ENCODE measurements at places on chromosomes 1 and 21.

DNA sequence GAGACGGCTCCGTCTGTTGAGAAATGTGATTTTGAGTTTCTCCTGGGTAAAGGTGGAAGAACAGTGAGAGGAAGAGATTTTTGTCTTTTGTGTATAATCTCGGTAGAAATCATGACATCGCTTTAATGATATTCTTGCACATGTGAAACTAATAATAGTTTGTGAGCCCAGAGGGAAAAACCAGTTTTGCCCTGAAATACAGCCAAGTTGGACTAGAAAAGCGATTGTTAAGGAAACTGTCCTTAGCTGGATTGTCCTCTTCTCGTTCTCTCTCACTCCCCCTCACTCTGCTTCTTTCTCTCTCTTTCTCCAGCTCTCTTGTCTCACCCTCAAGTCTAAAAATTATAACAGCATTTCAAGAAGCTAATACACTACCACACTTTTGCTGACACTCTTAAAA, 17.1 kb downstream of the KCNJ6 start:
- DNase-seq = no peak

DNA sequence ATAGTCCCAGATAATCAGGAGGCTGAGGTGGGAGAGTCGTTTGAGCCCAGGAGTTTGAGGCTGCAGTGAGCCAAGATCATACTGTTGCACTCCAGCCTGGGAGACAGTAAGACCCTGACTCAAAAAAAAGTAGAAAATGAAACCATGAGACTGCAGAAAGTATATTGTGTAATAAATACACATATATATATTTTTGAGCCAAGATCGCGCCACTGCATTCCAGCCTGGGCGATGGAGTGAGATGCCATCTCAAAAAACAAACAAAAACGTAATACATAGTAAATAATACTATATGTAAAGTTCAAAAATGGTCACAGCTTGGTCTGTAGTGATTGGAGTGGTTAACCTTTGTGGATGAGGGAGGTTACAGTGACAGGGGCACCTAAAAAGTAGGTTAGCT, 9.7 kb downstream of the BRDT start:
- DNase-seq = no peak

GRCh38 chr1:7399514-7400125, 371.5 kb upstream of the VAMP3 start:
- DNase-seq = no peak

DNA sequence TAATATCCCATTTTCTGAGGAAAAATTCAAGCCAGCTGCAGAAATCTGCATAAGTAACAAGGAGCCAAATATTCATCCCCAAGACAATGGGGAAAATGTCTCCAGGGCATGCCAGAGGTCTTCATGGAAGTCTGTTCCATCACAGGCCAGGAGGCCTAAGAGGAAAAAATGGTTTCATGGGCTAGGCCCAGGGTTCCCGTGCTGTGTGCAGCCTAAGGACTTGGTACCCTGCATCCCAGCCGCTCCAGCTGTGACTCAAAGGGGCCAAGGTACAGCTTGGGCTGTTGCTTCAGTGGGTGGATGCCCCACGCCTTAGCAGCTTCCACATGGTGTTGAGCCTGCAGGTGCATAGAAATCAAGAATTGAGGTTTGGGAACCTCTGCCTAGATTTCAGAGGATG, 173.5 kb downstream of the LMX1A start:
- DNase-seq = no peak

DNA sequence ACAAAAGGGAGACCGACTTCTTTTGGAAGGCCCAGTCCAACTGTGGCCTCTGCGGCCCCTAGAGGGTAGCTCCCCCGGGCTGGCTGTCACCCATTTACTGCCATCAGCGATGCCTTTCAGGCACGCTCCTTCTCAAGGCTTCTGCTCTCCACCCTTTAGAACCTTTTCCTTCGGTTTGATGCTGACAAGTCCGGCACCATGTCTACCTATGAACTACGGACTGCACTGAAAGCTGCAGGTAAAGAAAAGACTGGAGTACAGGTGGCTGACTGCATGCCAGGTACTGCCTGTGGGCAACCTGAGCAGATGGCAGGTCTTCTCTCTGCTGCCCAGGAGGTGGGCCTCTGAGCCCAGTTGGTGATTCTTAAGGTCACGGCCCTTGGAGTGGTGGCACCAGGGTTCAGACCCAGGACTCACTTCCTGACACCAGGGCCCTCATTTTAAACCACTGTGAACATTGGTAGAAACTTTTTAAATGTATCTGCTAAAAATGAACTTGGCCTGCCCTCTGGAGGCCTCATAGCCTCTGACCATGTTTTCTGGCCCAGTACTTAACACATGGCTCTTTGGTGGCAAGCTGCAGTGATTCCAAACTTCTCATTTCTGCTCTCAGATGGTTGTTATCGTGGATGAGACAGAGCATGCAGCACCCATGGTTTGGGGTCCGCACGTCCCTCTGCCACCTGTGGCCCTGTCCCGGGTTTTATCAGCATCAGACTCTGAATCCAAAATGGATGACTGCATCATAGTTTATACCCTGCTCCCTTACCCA, 45.7 kb downstream of the CAPN9 start:
- DNase-seq = no peak

- no peak for DNase-seq
These were observed 243.9 kb downstream of the FOXD2 start for GRCh38 chr1:47681735-47682134.

- DNase-seq = no peak
These were observed 5.2 kb upstream of the DENND2D start for GRCh38 chr1:111205714-111206050.

DNA sequence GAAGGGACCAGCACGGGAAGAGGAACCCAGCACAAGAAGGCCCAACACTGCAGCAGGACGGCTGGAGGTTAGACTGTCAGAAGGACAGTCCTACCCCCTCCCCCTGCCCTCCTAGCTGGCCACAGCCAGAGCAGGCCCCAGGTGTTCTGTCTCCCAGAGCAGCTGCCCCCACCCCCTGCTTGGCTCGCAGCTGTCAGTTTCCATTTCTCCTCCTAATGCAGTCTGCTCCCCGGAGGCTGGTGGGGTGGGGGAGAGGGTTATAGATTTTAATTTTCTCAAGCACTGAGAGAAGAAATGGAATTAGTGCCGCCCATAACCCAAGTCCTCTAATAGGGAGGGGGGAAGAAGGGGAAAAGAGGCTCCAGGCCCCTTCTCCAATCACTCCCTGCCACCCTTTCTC, 13.0 kb upstream of the PEAR1 start:
- no peak for DNase-seq

GRCh38 chr1:244839656-244840055, 4.2 kb downstream of the COX20 start:
- DNase-seq = no peak

DNA sequence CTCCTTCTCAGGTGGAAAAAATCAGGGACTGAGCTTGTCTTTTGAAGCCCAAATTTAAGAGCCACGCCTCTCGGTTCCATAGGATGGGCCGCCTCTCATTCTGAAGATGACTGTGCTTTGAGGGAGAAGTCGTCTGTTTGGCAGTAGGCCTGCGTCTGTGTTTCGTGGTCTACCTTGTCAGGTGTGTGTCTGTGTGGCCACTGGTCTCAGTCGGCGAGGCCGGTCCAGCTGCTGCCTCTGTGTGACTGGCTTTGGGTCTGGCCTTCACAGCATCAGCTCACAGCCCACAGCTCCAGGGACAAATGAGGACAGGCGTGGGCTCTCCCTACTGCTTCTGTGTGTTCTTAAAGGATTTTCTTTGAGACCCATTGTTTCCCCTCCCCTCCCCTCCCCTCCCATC, 50.3 kb downstream of the B3GALT5 start:
- no peak for DNase-seq

GRCh38 chr21:21722731-21723130, 724.5 kb downstream of the NCAM2 start:
- no peak for DNase-seq

- DNase-seq = peak; percentile 93
These were observed at the start of gene SNIP1 for GRCh38 chr1:37553927-37554808. SNIP1 (minus strand) TSS chr1:37554293; CDS start chr1:37554229, 64 bp downstream.

DNA sequence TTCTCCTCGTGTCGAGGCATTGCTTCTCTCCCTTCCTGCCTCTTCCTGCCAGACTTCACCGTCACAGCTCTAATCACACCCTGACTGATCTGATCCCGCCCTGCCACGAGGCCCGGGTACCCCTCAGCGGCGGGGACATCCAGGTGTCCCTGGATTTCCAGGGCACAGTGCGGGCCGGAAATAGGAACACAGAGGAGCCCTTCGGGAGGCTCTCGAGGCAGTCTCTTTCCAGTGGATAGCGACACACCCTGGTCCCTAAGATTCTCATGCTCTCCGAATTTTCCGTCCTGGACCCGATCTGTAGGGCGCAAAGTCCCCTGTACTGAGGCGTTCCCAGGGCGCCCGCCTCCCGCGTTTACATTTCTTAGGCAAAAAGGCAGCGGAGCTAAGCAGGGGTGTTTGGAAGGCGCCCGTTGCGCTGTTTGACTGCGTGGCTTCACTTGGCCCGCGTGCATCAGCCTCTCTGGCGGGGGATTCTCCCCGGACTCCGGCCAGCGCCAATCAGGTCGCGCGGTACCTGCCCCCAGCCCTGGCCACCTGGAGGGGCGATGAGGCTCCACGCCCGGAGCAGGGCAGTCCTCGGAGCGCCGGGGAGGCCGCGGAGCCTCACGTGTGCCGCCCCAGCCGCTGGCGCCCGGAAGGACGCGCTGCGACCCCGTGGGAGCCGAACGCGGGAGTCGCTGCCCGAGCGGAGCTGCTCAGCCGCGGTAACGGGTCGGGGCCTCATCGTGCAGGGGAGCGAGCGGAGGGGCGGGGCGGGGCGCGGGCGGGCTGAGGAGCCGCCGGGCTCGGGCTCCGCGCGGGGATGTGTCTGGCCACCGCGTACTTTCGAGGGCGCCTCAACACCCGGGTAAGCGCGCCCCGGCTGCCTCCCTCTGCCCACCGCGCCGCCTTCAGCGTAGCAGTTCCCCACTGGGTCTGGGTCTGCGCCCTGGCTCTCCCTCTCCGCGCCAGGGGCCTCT, at the start of gene FAM163A:
TSS of gene FAM163A (plus strand) at position 575 of the 962 bp plus-strand sequence. CDS start 69,807 bp downstream, outside the sequence.
- DNase-seq = no peak

GRCh38 chr1:217273866-217274265, 357.0 kb downstream of the GPATCH2 start:
- DNase-seq = no peak

GRCh38 chr1:78255846-78256245, 210.1 kb downstream of the GIPC2 start:
- DNase-seq = no peak

- DNase-seq = no peak
These were observed 7.6 kb downstream of the CLSTN1 start for GRCh38 chr1:9816199-9816598.

DNA sequence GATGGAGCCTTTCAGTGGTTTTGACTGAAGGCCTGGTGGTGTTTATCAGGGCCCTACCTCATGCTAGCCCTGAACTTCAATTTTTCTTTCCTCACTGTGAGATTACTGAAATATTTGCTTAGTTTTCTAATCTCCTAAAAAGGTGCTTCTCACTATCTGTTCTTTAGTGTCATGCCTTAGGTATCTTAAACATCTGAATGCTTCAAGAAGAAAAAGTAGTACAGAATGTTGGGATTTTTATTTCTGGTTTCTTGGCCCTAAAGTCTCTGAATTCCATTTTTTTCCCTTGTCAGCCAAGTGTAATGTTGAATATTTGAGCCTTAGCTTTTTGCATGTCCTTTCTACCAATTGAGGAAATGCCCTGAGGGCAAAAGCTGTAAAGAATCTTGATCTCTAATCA, 47.9 kb upstream of the PRKACB start:
- DNase-seq = no peak

- no peak for DNase-seq
These were observed 18.8 kb upstream of the ACTRT2 start for GRCh38 chr1:3002349-3003038.

DNA sequence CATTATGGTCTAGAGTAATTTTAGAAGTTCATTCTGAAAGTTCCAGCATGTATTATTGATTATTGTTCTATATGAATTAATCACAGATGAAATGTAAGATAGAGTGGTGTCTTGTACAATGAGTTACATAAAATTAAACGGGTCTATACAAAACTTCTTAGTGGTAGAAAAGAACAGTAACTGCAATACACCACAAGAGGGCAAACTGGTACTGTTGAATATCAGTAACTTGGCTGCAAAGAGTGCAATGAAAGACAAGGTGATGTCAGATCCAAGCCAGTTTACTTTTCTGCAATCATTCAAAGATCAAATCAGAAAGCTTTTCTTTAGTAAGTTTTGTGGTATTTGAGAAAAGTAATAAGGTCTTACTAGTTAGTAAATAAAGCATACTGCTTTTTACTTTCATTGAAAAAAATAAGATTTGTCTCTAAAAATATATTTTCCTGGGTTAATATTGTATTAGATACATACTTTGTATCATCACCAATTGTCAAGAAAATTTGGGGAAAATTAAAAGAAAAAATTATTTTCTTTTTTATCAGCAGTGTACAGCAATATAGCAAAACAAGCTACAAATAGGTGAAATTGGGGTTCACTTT, 66.4 kb upstream of the BTG3 start:
- peak; percentile 18 for DNase-seq

DNA sequence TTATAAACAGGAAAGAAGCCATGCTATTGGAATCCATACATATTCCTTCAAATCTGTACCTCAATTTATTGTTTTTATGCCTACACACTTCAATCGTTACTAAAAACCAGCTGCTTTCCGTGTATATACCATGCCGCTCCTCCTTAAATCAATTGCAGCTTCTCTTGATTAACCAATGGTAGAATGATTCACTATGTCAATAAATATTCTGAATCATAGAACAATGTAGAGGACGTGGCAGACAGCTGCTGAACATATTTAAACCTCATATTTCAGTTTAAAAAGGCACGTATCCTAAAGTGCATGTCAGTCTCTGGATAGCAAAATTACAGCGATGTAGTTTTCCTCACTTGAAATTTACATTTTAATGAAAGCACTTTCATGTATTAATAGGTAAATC, 100.4 kb downstream of the MRPL39 start:
- no peak for DNase-seq

- DNase-seq = no peak
These were observed 21.1 kb downstream of the CLDN8 start for GRCh38 chr21:30194701-30195299.

DNA sequence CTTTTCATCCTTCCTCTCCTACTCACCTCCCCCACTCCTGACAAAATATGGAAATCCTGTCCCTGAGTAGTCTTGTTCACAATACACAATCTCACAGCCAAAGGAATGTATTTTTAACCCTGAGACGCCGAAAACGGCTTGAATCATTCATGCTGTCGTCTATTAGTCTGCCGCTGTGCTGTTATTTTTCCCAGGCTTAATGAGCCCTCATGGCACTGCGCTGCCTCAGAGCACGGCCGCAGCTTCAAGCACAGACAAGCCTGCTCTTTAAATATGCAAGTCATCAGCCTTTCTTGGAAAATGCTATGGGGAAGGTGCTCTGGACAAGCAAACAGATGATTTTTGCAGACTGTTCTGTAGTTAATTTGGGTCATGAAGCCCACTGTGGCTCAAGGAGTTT, 302.7 kb downstream of the DISC1 start:
- DNase-seq = no peak
